Fibroblast of villous mesenchyme (primary cell): ENCODE measurements at places on chromosomes 6 and 20. TPM values are rescaled to one million over a fixed set of nuclear protein-coding genes. Genes with fewer than 3 reads are reported as not detected.

GRCh38 chr6:109351231-109352130, 30.8 kb downstream of the CD164 start:
- no peak for DNase-seq

Gene GATA5
- total RNA-seq, result not detected in 2 replicates

Gene NRSN1
- not detected in 2 replicates for total RNA-seq

DNA sequence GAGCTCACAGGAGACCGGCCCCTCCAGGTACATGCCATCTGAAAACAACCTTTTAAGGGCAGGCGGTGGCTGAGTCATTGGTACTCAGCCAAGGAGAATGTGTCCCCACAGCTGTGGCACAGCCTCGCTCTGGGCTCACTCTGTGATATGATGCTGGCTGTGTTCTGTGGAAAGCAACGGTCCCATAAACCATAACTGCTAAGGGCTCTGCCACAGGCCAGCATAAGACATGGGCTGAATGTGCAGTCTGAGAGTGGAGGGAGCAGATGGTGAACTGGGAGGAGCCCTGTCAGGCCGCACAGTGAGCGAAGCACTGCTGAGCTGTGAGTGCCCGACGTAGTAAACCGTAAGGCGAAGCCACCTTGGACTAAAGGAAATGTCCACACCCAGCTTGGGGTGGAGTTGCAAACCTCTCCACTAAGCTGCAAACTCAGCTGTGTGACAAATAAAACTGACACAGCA, 375.8 kb downstream of the THBS2 start:
- no peak for DNase-seq

Gene MYCT1
- total RNA-seq, result under 0.01 TPM in 2 replicates

- DNase-seq, result no peak
Observed at GRCh38 chr6:13406781-13407180, 78.4 kb upstream of the TBC1D7 start.

Gene BPI
- not detected in 2 replicates for total RNA-seq

DNA sequence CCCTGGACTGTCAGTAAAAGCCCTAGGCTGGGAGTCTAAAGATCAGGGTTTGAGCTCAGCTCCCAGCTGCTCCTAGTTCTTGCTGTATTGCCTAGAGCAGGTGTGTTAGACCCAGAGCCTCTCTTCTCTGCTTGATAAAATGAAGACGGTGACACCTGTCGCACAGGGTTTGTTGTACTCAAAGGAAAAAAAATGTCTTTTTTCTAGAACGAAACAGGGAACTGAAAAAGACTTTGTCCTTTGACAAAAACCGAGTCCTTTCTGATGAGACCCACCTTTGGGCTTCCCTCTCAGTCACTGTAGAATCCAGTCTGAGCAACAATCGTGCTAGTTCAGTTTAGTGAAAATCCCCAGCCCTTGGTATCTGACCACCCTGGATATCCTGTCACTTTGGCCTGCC, 102.1 kb upstream of the LAMP5 start:
- DNase-seq, result no peak
